ENCODE measurements at places on chromosomes 4 and X.

GRCh38 chr4:149885896-149886295, 70.3 kb upstream of the IQCM start:
- DNase-seq, result no peak

DNA sequence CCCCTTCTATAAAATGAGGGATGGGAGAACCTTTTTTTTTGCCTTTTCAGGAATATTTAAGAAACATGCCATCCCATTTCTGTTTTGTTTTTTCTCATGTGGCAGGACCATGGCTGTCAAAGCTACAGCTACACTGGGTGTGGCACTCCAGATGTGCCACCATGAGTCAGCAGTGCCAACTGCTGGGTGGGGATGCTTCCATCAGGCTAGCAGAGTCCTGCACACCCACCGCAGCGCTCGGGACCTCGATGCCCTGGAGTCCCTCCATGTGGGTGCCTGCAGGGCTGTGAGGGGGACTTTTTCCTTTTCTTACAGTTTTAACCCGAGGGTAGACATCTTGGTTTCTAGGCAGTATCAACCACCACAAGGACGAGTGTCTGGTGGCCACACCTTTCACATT, 352.6 kb downstream of the NR3C2 start:
- DNase-seq, result no peak

DNA sequence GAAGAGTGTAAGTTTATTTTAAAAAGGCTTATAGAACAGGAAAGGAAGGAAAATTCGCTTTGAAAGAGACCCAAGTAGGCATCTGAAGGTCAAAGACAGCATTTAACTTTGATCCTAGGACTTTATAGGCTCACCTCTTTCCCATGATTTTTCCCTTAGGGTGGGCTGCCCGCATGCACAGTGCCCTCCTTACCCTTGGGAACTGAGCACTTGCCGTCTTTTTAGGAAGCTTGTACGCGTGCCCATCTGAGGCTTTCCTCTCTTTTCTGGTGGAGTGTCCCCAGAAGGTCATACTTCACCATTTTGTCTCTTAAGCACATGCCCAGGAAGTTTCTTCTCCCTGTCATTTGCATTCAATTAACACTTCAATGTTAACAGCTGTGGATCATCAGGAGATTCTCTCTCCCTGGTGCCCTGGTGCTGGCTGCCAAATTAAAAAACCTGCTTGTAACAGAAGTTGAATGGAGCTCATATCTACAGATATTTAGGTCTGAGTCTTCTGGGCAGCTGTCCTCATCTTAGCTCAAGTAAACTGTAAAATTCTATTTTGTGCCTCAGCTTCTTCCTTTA, 38.4 kb upstream of the IL9R start:
- DNase-seq, result no peak

GRCh38 chrX:153688071-153688470, 345 bp downstream of the SLC6A8 start:
- DNase-seq, result no peak
